ENCODE measurements at places on chromosomes 12 and 14.
A peak's percentile ranks its signal among the peaks of the same experiment; 100 is the strongest.

- no peak overlapping the region for H3K4me3 ChIP-seq
- no peaks in the 10 kb centered on the region for H3K4me1 ChIP-seq
- peaks cover 13% of the 10 kb centered on the region for H3K27me3 ChIP-seq
- no peaks in the 10 kb centered on the region for H3K36me3 ChIP-seq
- DNase-seq: no peak
- H3K27ac ChIP-seq: no peak overlapping the region
Measured at GRCh38 chr12:75270157-75270556, 60.0 kb downstream of the CAPS2 start.

GRCh38 chr14:61950340-61950739, 188.1 kb downstream of the SNAPC1 start:
- H3K4me1 ChIP-seq: no peaks in the 10 kb centered on the region
- H3K27me3 ChIP-seq: no peaks in the 10 kb centered on the region
- no peak overlapping the region for H3K27ac ChIP-seq
- H3K36me3 ChIP-seq: peaks cover 2% of the 10 kb centered on the region

DNA sequence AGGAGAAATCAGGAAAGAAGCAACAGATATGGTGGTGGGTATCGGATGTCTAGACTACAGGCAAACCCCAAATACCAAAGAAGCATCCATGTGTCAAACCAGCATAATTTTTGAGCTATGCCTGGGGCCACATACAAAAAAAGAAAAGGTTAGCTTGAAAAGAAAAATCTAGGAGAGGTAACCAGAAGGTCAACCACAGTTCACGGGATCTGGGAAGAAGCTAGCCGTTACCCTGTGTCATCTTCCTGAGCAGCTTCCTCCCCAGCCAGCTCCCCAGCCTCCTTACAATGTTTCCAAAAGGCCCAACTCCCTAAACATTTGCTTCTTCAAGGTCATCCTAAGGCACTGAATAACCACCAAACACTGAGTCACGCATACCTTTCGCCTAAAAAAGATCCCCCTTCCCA, 3.1 kb downstream of the SINHCAF start:
- H3K36me3 ChIP-seq: peaks cover 25% of the 10 kb centered on the region
- no peaks in the 10 kb centered on the region for H3K27me3 ChIP-seq
- peak overlapping the region; percentile 91 for H3K27ac ChIP-seq
- DNase-seq: no peak

DNA sequence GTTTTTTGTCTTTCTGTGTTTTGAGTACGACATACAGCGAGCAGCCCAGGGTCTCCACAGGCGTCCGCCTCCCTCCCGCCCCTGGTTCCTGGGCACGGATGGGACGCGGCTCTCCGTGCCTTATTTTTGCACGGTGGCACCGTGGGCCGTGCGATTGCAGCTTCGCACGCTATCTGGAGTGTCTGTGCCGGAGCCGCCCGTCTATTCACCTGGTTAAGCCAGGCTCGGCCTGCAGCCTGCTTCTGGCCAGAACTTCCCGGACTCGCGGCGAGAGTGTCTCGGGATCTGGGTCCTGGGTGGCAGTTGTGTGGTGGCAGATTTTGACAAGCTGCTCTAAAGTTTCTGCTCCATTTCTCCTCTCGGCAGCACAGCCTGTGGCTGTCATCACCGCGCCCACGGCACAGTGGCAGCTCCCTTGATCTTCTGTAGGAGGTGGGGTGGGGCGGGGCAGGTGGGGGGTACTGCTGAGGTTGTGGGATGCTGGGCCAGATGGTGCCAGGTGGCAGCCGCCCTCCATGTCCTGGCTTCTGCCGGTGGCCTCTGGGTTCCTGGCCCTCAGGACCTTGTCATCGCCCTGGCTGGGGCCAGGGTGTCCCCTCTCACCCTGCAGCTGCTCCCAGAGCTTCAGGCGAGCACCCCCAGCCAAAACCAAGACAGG, 2.9 kb downstream of the MMP17 start:
- no peak for DNase-seq
- peak overlapping the region; percentile 44 for H3K4me3 ChIP-seq
- peaks cover 1% of the 10 kb centered on the region for H3K36me3 ChIP-seq
- no peak overlapping the region for H3K27ac ChIP-seq
- peaks cover 6% of the 10 kb centered on the region for H3K4me1 ChIP-seq
- H3K27me3 ChIP-seq: peaks cover 44% of the 10 kb centered on the region

GRCh38 chr14:49636866-49637265, 1.8 kb upstream of the DNAAF2 start:
- no peak for DNase-seq
- peak overlapping the region; percentile 98 for H3K27ac ChIP-seq
- peaks cover 41% of the 10 kb centered on the region for H3K36me3 ChIP-seq
- H3K4me3 ChIP-seq: peak overlapping the region; percentile 88
- no peaks in the 10 kb centered on the region for H3K27me3 ChIP-seq

DNA sequence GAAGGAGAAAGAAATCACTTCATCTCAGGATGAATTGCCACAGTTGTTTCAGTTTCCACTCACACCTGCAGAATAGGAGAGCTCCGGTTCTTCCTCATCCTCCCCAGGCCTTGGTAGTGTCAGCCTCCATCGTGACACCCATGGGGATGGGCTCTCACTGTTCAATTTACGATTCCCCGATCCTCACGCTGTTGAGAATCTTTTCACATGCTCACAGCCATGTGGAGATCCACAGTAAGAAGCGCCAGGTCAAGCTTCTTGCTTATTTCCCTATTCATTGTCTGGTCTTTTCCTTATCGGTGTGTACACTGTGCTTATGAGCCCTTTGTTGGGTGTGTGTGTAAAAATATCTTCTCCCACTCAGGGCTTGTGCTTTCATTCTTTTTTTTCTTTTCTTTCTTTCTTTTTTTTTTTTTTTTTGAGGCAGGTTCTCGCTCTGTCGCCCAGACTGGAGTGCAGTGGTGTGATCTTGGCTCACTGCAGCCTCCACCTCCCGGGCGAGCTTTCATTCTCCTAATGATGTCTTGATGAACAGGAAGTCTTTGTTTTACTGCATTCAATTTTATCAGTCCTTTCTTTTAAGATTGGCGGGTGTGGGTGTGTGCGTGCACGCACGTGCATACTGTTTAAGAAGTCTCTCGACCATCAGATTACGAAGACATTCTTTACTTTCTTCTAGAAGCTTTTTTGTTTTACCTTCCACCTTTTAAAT, 21.5 kb downstream of the RIN3 start:
- DNase-seq: no peak
- H3K27ac ChIP-seq: peak overlapping the region; percentile 98
- peaks cover 64% of the 10 kb centered on the region for H3K4me1 ChIP-seq
- no peaks in the 10 kb centered on the region for H3K27me3 ChIP-seq
